Activated CD4-positive, alpha-beta T cell treated with anti-CD3 and anti-CD28 coated beads, Interleukin-2, amount 10 ng/mL, durations not matched to agents 24 days and 14 days (primary cell): ENCODE measurements at places on chromosomes 4 and X. TPM values are rescaled to one million over a fixed set of nuclear protein-coding genes. Genes with fewer than 3 reads are reported as not detected.

GRCh38 chr4:47972181-47972580, 44.3 kb downstream of the CNGA1 start:
- no peak overlapping the region for H3K27ac ChIP-seq
- no peaks in the 10 kb centered on the region for H3K4me1 ChIP-seq
- peaks cover 2% of the 10 kb centered on the region for H3K27me3 ChIP-seq
- no peaks in the 10 kb centered on the region for H3K36me3 ChIP-seq

- H3K4me3 ChIP-seq, result no peak overlapping the region
- no peaks in the 10 kb centered on the region for H3K36me3 ChIP-seq
- H3K27ac ChIP-seq, result no peak overlapping the region
- H3K27me3 ChIP-seq, result no peaks in the 10 kb centered on the region
- no peak for DNase-seq
- H3K4me1 ChIP-seq, result no peaks in the 10 kb centered on the region
These were observed 271.3 kb downstream of the GPM6A start for GRCh38 chr4:175540732-175541131.

- peaks cover 6% of the 10 kb centered on the region for H3K27me3 ChIP-seq
- no peak overlapping the region for H3K4me3 ChIP-seq
- no peak for DNase-seq
- H3K36me3 ChIP-seq, result no peaks in the 10 kb centered on the region
- peaks cover 3% of the 10 kb centered on the region for H3K4me1 ChIP-seq
These were observed 30.7 kb downstream of the SRPX2 start for GRCh38 chrX:100674705-100675104.

The SCML2 gene
- total RNA-seq, result 2.9 and 3.3 TPM in 2 replicates

The MAGEB1 gene
- total RNA-seq, result not detected in 2 replicates

DNA sequence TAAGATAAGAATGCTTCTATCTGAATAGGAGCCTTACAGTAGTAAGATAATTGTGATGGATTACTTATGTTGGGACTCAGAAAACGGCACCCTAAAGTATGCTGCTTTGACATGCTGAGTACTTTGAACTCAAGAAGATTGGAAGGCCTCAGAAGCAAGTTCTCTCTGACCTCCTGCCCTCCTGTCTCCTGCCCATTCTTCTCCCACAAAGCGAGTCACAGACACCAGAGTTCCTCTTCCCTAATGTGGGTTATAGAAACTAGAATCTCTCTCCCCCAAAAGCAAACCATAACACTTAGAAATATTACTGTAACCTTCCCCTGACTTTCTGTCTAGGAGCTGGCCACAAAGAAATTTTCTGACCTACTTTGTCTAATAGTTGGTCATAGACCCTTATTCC, 76.5 kb downstream of the DDIT4L start:
- no peak overlapping the region for H3K27ac ChIP-seq
- DNase-seq, result no peak
- H3K27me3 ChIP-seq, result peaks cover 2% of the 10 kb centered on the region
- peaks cover 10% of the 10 kb centered on the region for H3K4me1 ChIP-seq
- no peaks in the 10 kb centered on the region for H3K36me3 ChIP-seq

DNA sequence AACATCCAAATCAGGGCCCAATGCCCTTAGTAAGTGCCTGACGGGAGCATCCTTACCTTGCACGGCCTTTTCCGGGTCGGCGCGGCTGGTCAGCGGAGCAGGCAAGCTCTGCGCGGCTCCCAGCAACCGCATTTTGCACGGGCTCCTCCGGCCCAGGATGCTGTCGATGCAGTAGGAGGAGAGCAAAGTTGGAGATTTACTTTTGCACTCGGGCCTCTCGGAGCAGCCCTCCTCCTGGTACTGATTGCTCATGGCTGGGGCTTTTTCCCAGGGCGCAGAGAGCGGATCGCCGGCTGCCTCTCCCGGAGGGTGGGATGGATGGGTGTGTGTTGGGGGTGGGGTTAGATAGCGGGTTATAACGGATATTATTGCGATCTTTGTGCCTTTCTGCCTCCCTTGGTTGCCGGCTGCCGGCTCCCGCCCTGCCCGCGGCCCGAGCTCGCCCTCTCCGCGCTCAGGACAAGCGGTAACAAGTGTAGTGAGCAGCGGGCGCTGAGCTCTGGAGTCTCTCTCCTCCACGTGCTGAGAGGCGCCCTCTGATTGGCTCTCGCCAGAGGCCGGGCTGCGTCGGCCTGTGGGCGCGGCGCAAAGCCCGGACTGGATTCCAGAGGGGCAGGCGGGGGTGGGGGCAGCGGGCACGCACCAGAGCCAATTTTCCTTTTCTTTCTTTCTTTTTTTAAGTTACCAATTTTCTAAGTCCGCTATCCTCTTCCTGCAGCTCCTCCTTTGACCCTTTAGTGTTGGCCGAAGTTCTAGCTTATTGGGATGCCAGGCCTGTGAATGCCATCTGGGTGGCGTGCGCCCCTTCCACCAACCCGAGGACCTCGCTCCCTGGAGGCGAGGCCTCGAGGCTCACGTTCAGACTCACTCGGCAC, at the start of gene ARX:
Gene ARX (minus strand): TSS at position 480 of the 875 bp plus-strand sequence. CDS start 228 bp downstream, at position 252.
- peak; percentile 69 for DNase-seq
- H3K27ac ChIP-seq, result peak within 1 kb of the TSS; percentile 45
- H3K27me3 ChIP-seq, result peaks cover 64% of the 10 kb centered on the region
- H3K4me3 ChIP-seq, result no peak within 1 kb of the TSS

DNA sequence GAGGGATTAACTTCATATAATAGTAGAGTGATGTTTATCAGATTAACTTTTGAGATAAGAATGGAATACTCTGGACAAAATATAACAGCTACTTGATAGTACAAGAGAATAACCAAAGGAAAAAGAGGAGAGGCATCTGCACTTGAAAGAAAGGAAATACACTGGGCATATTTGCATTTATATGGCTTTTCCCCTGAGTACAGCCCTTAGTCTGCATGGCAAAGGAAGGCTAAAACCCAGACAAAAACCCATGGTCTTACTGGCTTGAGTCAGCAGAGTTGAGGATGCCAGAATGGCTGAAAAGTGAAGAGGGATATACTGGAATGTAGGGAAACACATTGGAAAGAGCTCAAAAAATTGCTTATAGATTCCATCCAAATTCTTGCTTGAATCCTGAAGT, 101.6 kb downstream of the COL4A5 start:
- H3K4me3 ChIP-seq, result no peak overlapping the region
- no peaks in the 10 kb centered on the region for H3K4me1 ChIP-seq
- no peaks in the 10 kb centered on the region for H3K36me3 ChIP-seq
- no peaks in the 10 kb centered on the region for H3K27me3 ChIP-seq
- DNase-seq, result no peak
- no peak overlapping the region for H3K27ac ChIP-seq

The KLB gene
- not detected in 2 replicates for total RNA-seq

The CSAG1 gene
- total RNA-seq, result not detected in 2 replicates

GRCh38 chrX:74383611-74384010, 37.7 kb upstream of the SLC16A2 start:
- H3K36me3 ChIP-seq, result no peaks in the 10 kb centered on the region

GRCh38 chrX:57137501-57137900, 304 bp upstream of the SPIN2A start:
- H3K4me3 ChIP-seq, result no peak overlapping the region
- H3K36me3 ChIP-seq, result no peaks in the 10 kb centered on the region
- no peak overlapping the region for H3K27ac ChIP-seq
- peaks cover 6% of the 10 kb centered on the region for H3K4me1 ChIP-seq
- H3K27me3 ChIP-seq, result no peaks in the 10 kb centered on the region

DNA sequence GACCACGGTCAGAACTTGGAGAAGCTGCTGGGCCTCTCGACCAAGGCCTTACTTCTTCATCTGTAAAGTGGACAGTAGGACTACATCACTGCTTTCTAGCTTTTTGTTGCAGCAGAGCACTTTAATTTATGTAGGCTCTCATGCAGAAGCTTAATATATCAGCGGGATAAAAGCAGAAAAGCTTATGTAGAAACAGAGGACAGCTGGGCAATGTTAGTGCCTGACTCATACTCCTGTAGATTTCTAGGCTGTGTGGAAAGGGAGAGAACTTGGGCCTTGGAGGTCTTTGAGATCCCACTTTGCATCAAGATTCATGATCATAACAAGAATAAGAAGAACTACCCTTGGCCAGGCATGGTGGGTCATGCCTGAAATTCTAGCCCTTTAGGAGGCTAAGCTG, 91.2 kb downstream of the ARHGAP10 start:
- no peak overlapping the region for H3K4me3 ChIP-seq
- H3K4me1 ChIP-seq, result peaks cover 2% of the 10 kb centered on the region
- H3K27me3 ChIP-seq, result no peaks in the 10 kb centered on the region

- no peak overlapping the region for H3K4me3 ChIP-seq
- H3K27me3 ChIP-seq, result no peaks in the 10 kb centered on the region
- H3K4me1 ChIP-seq, result no peaks in the 10 kb centered on the region
- no peak for DNase-seq
These were observed 358.7 kb upstream of the CTSO start for GRCh38 chr4:156312261-156312847.

GRCh38 chrX:115561605-115562479, 868 bp downstream of the PLS3 start:
- peak overlapping the region; percentile 56 for H3K27ac ChIP-seq
- no peaks in the 10 kb centered on the region for H3K4me1 ChIP-seq
- DNase-seq, result peak; percentile 52
- H3K4me3 ChIP-seq, result peak overlapping the region; percentile 80
- no peaks in the 10 kb centered on the region for H3K36me3 ChIP-seq

DNA sequence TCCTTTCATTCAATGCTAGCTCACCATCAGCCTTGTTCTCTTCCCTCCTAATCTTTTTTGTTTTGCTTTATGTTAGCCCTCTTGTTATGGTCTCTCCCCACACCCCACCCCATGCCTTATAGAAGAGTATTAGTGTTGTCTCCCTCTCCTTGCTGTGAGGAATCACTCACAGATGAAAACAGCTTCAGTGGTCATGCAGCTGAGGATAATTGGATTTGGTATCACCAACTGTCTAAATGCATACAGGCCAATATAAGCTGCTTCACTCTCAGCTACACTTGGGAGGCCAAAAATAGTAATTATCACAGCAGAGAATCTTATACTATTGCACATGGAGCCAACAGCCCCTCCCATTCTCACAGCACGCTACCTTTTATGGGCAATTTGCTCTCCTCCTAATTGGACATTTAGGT, 494.6 kb upstream of the FAM241A start:
- no peaks in the 10 kb centered on the region for H3K36me3 ChIP-seq
- no peaks in the 10 kb centered on the region for H3K27me3 ChIP-seq
- H3K4me3 ChIP-seq, result no peak overlapping the region
- H3K27ac ChIP-seq, result no peak overlapping the region
- DNase-seq, result no peak
- no peaks in the 10 kb centered on the region for H3K4me1 ChIP-seq

DNA sequence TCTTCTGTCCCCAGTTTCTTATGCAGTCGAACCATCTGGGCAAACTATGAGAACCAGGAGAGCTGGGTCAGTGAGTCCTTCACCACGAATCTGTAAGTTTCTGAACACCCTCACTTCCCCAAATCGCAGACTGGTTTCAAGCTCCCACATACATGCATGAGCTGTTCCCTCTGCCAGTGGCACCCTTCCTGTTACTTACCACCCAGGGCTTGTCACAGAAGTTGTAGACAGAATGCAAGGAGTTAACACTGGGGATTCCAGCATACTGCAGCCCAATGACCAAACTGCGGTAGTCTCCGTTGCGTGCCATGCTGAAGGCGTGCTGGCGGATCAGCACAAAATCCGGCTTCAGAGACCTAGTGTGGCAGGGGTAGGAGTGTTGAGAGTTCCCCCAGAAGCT, 14.6 kb downstream of the SYN1 start:
- H3K4me1 ChIP-seq, result peaks cover 4% of the 10 kb centered on the region
- peaks cover 2% of the 10 kb centered on the region for H3K27me3 ChIP-seq
- no peaks in the 10 kb centered on the region for H3K36me3 ChIP-seq
- H3K27ac ChIP-seq, result no peak overlapping the region

GRCh38 chr4:90727938-90728337, 600.7 kb downstream of the CCSER1 start:
- H3K36me3 ChIP-seq, result no peaks in the 10 kb centered on the region
- no peaks in the 10 kb centered on the region for H3K4me1 ChIP-seq
- no peak overlapping the region for H3K4me3 ChIP-seq
- no peak overlapping the region for H3K27ac ChIP-seq
- no peaks in the 10 kb centered on the region for H3K27me3 ChIP-seq
- no peak for DNase-seq

DNA sequence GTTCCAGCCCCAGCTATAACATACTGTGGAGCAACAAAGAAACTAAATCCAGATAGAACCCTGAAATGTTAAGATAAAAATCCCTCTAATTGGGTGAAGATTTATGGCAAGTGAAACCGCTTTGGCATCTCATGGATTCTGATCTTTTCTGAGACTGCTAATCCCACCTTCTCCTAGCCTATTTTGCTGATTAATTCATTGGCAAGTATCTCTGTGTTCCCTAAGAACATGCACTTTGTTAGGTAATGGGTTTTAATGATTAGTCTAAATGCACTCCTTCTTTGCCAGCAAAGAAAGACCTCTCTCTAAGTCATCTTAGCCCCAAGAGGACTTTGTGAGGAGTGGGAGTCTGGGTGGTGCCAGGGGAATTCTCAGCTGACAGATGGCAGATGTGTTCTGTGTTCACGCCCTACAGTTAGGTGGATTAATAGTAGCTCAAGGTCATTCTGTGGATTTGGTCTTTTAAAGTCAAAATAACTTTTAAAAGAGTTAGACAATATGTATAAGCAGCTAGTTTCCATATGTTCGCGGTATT, 171.3 kb downstream of the UNC5C start:
- no peaks in the 10 kb centered on the region for H3K36me3 ChIP-seq
- no peak overlapping the region for H3K4me3 ChIP-seq
- DNase-seq, result no peak
- H3K4me1 ChIP-seq, result no peaks in the 10 kb centered on the region
- no peak overlapping the region for H3K27ac ChIP-seq
- no peaks in the 10 kb centered on the region for H3K27me3 ChIP-seq

The BMP3 gene
- not detected in 2 replicates for total RNA-seq

GRCh38 chr4:48462363-48462762, 20.8 kb upstream of the SLC10A4 start:
- H3K27ac ChIP-seq, result no peak overlapping the region
- H3K36me3 ChIP-seq, result no peaks in the 10 kb centered on the region
- DNase-seq, result no peak
